ENCODE measurements at places on chromosomes 5 and 9. TPM values are rescaled to one million over a fixed set of nuclear protein-coding genes. Genes with fewer than 3 reads are reported as not detected.

Gene RNF224
- total RNA-seq, result 0.27 TPM

Gene MYOT
- not detected for total RNA-seq

Gene PLAC8L1
- not detected for total RNA-seq

Gene SMIM33
- total RNA-seq, result not detected

Gene KCNIP1
- not detected for total RNA-seq

Gene LCN9
- total RNA-seq, result not detected

Data from Caco-2 (cell line).